ENCODE measurements at places on chromosomes 5 and 9.

DNA sequence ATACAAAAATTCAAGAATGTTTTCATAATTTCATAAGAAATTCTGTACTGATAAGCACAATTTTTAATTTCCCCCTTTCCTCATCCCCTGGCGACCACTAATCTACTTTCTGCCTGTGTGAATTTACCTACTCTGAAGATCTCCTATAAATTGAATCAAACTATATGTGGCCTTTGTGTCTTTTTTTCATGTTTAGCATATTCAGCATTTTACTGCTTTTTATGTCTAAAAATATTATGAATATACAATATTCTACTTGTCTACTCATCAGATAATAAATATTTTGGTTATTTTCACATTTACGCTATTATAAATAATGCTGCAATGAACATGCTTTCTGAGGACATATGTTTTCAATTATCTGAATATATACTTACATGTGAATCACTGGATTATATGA, 144.8 kb downstream of the CYLC2 start:
- DNase-seq, result no peak

DNA sequence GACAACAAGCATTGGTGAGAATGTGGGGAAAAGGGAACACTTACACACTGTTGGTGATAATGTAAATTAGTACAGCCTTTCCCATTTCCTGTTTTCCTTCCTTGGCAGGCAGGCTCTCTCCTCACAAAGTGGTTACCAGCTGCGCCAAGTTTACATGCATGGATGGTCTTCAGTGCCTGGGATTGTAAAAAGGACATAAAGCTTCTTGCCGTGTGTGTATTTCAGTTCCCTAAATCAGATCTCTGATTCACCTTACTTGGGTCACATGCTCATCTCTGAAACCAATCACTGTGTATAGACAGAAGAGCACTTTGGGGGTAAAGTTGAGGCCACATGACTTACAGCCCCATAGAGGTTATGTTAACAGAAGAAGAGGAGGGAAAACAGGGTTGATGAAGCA, 92.8 kb downstream of the CAVIN4 start:
- DNase-seq, result no peak

DNA sequence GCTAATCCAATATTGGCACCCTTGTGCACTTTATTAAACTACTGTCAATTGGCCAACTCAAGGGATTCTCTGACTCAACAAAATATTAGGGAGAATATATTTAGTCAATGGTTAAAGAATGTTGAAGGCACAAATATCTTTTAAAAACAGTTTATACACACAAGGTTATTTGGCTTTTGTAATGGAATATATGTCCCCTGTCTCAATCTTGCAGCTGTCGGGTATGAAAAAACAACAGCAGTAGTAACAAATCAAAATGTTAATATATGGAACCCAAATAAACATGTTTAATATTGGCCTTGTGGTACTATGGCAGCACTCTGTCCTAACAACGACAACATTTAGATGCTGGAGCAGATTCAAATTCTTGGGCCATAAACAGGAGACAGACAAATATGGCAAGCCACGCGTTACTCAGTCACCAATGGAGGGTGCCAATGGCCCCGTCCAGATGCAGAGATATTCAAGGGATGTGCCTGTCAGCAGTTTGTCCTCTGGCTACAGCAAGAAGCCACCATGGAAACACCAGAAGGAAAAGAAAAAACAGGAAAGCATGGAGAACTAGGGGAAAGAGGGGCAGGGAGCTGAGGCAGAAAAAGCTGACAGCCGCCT, 342.0 kb downstream of the NDUFS4 start:
- DNase-seq, result no peak

DNA sequence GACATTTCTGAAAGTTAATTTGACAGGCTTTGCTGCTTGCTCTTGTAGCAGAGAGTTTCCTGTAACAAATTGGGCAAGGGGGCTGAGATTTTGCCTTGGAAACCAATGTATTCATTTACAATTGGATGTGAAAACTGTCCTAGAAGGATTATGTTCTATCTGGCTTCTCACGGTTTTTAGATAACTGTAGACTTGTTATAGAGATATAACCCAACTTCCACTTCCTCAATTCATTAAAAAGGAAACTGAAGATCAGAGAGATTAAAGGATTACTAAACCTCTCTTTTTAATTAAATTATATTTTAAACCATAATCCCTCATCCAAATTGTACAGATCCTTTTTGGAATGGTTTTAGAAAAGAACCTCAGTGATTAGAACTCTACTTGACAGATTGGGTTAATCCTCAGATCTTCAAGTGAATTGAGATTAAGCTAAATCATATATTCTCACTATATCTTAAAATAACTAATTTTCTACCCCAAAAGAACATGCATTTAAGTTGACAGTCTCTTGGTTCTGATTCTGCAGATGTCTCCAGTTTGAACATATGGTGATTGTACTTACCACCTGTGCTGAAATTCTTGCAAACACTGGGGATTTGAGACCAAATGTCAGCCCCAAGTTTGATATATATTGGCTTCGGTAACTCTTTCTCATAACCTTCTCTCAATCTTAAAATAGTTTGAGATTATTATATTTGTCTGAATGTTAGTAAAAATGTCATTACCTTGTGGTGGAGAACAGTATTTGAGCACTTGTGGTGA, 130.1 kb upstream of the C9orf72 start:
- no peak for DNase-seq

DNA sequence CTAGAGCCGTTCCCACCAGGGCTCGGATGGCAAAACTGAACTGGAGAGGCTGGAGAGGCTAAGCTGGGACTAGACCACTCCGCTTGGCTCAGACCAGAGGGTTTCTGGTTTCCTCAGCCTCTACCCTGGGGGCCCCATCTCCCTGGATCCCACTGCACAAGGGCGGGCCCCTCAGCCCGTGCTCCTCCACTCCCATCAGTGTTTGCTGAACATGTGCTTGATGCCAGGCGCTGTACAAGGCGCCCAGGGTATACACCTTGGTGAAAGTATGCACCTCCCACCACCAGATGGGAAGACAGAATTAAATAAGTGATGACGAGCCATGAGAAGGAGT, 18.0 kb downstream of the GPX3 start:
- DNase-seq, result no peak

- no peak for DNase-seq
These were observed 31.6 kb downstream of the ATP6V0E1 start for GRCh38 chr5:173015192-173015591.

- DNase-seq, result no peak
These were observed 3.7 kb upstream of the ZNF510 start for GRCh38 chr9:96781552-96781951.

GRCh38 chr9:96185518-96186156, 116.3 kb downstream of the HSD17B3 start:
- DNase-seq, result no peak

DNA sequence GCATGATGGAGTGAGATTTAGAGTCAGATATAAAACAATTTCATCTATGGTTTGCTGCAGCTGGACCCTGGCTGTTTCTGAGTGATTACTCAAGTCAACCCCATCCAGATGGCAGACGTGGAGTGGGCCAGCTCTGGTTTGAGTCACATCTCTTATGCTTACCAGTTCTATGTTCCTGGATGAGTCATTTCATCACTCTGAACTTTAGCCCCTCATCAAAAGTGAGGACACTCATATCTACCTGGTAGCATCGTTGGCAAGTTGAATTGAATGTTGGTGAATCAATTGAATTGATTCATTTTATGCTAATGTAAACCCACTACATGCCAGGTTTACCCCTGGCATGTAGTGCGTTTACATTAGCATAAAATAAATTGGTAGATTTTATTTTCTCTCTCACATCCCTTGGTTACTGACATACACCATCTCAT, 176.4 kb downstream of the FGF18 start:
- DNase-seq, result no peak

GRCh38 chr9:70192707-70193106, 66.1 kb upstream of the SMC5 start:
- no peak for DNase-seq

DNA sequence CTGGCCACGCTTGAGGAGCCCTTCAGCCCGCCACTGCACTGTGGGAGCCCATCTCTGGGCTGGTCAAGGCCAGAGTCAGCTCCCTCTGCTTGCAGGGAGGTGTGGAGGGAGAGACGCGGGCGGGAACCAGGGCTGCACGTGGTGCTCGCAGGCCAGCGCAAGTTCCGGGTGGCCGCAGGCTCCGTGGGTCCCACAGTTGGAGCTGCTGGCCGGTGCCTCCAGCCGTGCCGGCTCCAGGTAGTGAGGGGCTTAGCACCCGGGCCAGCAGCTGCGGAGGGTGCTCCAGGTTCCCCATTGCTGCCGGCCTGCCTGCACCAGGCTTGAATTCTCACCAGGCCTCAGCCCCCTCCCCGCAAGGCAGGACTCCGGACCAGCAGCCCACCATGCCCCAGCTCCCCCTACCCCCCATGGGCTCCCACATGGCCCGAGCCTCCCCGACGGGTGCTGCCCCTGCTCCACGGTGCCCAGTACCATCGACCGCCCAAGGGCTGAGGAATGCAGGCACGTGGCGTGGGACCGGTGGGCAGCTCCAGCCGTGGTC, 192.8 kb upstream of the IZUMO3 start:
- DNase-seq, result no peak

- DNase-seq, result no peak
These were observed 320.8 kb downstream of the CCDC171 start for GRCh38 chr9:15873573-15874177.

- DNase-seq, result no peak
These were observed 19.0 kb downstream of the ADGRD2 start for GRCh38 chr9:124469011-124469832.

GRCh38 chr5:127696683-127697082, 6.5 kb upstream of the CCDC192 start:
- no peak for DNase-seq

DNA sequence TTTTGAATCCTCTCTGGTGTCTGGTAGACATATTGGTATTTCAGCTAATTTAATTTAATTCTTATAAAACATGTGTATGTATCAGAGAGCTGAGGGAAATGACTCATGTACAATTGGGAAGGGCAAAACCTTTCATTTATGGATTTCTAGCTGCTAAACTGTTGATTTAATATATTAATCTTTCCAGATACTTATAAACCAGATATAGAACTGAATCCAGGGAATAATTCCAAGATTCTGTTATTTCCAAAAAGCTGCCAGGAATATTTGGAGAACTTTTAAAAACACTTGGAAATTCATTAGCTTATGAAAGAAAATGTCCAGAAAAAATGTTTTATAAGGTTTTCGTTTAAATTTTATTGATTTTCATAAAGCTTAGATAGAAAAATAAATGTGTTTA, 295.5 kb downstream of the YTHDC2 start:
- DNase-seq, result no peak

- DNase-seq, result no peak
These were observed 6.6 kb upstream of the RMND5B start for GRCh38 chr5:178123966-178124925.

DNA sequence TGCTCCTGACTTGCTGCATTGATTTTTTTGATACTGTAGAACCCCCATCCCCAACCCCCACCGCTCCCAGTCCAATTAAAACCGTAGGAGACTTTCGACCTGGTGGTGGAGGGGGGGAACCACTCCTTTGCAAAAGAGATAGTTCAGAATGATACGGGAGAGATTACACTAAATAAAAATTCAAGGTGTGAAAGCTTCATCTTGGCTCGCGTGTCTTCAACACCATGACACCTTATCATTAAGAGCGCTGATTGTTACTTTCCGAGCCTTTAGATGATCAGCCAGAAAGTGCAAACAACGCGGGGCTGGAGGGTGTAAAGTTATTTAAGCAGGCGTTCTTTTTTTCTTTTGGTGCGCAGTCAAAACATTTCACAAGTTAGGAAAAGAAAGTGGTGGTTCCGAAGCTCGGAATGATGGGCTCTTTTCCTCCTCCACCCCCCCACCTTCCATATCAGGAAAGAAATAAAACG, 1.3 kb upstream of the ZNF462 start:
- no peak for DNase-seq

DNA sequence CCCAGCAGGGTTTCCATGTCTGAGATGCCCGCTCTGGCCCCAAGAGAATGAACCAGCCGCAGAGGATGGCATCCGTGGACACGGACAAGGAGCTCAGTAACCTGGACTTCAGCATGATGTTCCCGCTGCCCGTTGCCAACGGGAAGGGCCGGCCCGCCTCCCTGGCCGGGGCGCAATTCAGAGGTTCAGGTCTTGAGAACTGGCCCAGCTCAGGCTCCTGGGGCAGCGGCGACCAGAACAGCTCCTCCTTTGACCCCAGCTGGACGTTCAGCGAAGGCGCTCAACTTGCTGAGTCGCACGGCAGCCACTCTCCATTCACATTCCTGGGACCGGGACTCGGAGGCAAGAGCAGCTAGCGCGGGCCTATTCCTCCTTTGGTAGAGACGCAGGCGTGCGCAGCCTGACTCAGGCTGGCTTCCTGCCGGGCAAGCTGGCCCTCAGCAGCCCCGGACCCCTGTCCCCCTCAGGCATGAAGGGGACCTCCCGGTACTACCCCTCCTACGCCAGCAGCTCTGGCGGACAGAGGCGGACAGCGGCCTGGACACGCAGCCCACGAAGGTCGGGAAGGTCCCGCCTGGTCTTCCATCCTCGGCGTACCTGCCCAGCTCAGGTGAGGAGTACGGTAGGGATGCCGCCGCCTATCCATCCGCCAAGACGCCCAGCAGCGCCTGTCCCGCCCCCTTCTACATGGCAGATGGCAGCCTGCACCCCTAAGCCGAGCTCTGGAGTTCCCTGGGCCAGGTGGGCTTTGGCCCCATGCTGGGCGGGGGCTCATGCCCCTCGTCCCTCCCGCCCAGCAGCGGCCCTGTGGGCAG, 74.4 kb downstream of the INSL6 start:
- no peak for DNase-seq

DNA sequence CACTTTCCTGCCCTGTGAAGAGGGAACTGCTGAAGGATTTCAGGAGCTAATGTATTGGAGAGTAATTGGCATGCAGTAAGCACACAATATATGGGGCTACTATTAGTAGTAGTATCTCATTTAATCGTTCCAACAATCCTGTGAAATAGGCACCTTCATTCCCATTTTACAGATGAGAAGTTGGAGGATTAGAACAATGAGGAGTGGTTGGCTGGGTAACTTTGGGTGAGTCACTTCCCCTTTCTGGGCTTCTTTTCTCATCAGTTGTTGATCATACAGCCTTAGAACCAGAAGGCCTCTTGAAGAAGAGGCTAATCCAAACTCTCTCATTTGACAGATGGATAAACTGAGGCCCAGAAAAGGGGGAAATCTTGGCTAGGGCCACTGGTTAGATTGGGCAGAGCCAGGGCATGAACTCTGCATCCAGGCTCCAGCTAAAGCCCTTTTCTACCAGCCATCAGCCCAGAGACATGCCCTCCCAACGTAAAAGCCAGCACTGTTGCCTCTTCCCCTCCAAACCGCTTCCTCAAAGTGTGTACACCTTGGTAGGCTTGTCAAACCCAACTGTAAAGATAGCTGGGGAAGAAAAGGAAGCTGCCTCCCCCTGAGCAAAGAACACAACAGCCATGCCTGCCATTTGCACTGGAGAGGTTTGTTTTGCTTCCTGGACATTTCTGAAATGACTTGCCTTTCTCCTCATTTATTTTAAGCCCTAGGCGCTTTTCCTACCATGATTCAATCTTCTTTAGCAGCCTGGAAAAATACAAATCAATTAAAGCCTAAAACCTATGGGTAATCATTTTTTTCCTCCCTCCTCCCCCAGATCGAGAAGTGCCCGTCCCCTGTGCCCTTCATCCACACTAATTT, 992 bp downstream of the SPACA9 start:
- DNase-seq, result no peak
